ENCODE measurements at places on chromosomes 7 and 10.

DNA sequence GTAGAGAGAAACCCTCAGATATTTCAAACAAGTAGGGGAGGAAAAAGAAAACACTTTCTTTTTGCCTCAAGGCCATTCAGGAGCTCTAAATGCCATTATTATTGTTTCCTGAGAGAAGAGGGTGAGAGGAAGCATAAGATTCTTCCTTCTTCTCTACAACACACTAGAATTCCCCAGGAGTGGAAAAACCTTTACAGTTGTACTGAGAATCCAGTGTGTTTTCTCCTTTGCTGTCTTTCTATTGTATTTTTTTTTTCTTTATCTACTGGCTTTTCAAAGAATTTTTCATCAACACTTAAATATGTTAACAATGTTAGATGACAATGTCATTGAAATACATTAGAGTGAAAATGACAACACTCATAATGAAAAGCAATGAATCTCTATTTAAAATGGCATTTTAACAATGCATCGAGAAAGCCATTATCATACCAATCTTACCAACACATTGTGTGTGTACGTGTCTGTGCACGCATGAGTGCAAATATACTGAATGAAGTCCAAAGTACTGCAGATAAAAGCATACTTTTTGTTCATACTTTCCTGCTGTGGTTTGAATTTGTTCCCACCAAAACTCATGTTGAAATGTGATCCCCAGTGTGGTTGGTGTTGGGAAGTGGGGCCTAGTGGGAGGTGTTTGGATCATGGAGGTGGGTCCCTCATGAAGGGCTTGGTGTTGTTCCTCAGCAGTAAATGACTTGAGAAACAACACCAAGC is 24.2 kb upstream of the MACC1 start:
- no peak for DNase-seq

GRCh38 chr7:37701769-37702168 is 18.2 kb downstream of the GPR141 start:
- DNase-seq: no peak

GRCh38 chr7:101278461-101279292 is 33.8 kb upstream of the FIS1 start:
- no peak for DNase-seq

DNA sequence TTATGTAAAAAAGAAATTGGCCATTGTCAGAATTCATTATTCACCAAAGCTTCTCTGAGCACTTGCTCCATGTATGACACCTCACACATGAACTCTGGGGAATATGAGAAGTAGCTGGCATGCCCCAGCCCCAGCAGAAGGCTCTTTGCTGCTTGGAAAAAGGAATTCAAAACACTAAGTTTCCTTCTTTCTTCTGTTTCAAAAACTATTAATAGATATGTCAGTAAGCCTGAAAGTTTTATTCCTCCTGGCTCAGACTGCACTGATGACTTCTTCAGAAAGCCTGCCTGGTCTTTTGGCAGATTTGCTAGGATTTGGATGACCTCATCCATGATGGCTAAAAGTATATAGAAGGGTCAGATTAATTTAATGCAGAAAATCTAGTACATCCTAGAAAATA is 511.0 kb downstream of the GFRA1 start:
- DNase-seq: no peak

DNA sequence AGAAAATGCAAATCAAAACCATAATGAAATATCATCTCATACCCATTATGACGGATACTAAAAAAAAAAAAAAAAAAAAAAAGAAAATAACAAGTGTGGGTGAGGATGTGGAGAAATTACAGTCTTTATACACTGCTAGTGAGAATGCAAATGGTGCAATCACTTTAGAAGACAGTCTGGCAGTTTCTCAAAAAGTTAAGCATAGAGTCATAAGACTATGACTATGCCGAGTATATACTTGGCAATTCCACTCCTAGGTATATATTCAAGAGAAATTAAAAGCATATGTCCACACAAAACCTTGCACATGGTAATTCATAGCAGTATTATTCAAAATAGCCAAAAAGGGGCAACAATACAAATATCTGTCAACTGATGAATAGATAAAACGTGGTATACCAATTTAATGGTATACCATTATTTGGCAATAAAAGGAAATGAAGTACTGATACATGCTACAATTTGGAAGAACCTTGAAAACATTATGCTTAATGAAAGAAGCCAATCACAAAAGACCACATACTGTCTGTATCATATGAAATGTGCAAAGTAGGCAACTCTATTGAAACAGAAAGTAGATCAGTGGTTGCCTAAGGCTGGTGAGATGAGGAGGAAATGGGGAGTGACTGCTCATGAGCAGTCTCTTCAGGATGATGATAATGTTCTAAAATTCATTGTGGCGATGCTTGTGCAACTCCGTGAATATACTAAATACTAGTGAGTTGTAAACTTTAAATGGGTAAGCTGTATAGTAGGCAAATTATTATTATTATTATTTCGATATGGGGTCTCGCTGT is 90.1 kb upstream of the NANOS1 start:
- no peak for DNase-seq

DNA sequence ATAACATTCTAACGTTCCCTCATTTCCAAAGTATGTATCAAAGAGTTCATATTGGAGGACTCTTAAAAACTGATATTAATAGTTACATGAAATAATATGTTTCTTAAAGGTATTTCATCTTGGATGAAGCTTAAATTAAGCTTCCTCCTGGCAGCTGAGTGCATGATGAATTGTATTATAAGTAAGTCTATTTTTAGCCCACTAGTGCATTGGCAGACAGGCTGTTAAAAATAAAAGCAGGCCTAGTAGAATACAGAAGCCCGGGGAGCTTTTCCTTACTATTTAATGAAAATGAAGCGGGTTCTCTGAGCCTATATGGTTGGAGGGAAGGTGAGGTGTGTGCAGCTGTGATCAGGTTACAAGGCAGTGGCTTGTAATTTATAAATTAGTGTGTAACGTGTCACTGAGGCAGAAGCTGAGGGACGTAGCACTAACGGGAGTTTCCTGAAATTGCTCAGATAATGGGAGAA is 130.7 kb upstream of the KMT2E start:
- no peak for DNase-seq

DNA sequence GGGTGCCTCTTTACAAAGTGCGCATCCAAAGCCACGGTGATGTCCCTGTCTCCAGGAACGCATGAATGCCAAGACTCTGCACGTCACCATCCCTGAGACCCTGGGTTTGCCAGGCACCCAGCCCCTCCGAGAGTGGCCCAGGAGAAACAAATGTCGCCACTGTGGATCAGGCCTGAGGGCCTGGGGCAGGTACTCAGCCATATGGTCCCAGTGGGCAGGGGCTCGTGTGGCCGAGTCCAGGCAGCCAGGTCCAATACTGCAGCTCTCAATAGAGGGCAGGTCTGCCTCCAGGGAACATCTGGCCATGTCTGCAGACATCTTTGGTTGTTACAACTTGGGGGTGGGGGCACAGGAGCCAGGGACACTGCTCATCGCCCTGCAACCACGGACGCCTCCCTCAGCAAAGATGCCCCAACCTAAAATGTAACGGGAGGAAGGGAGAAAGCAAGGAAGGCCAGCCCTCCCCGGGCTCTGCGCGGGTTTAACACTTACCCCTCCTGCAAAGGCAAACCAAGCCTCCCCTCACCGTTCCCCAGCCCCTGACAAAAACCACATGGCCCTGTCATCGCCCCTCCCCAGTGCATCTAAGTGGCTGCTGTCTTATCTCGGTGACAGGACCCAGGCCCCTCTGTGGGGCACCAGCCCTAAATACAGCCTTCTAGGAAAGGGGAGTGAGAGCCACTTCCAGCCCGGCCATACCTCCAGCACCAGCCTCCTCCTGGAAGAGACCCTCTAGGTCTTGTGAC is 10.3 kb upstream of the PAPOLB start:
- DNase-seq: no peak

DNA sequence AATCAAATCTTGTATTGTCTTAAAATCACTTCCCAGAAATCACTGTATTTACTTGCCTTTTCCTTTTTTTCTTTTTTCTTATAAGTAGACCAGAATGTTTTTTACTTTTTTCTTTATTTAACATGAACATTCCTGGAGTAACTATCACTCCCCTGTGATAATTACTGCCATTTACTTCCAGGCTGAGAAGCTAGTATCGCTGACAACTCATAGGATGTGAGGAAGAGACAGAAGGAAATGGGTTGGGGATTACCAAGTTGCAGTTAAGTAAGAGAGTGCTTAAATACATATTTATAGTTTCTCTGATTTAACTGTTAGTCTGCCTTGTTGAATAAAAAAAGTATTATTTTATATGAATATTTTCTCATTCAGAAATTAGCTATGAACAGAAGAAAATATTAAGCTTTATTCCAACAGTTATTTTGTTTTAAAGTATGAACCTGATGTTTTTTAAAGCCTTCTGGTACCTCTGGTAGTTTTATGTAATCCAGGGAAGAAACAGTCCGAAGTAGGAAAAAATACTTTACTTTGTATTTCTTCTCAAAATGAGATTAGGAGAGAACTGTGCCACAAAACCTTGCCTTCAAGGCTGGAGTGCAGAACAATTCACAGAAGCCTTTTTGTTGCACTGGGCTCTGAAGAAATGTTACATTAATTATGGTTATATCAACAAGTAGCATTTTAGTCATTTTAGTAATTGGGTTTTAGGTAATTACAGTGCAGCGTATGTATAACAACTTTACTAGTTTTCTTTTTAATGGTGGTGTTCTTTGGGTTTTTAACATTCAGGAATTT is 72.8 kb downstream of the SHOC2 start:
- no peak for DNase-seq

DNA sequence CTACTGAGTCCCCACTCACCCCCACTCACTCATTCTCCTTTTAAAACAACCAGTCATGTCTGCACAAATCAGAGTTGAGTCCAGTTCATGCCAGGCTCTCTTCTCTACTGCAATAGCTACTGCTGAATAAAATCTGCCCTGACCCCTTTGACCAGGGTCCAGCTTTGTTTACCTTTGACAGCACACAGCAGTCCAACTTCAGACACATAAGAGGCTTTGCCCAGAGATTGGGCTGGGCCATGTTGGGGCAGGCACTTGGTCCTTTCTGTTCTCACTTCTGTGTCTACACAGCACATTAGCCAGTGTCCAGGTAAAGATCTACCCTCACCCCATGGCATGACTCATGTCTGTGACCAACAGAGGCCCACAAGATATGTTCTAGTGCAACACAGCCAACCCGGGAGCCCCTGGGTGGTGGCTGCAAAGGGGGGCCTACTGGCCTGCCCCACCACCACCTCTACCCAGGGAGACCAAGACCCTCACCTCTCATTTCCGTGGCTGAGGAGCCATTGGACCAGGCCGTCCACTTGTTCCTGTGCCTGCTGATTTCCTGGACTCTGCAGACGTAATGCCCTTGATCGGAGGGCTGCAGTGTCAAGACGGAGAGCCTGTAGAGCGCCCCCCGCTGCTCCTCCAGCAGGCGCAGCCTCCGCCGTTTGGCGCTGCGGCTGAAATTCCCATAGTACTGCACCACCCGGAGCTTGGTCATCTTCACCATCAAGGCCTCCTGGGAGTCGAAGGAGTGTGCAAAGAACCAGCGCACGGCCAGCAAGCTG is 8.0 kb downstream of the VSTM4 start:
- no peak for DNase-seq

- no peak for DNase-seq
These were observed 135.8 kb downstream of the CAMK1D start for GRCh38 chr10:12484941-12485805.

DNA sequence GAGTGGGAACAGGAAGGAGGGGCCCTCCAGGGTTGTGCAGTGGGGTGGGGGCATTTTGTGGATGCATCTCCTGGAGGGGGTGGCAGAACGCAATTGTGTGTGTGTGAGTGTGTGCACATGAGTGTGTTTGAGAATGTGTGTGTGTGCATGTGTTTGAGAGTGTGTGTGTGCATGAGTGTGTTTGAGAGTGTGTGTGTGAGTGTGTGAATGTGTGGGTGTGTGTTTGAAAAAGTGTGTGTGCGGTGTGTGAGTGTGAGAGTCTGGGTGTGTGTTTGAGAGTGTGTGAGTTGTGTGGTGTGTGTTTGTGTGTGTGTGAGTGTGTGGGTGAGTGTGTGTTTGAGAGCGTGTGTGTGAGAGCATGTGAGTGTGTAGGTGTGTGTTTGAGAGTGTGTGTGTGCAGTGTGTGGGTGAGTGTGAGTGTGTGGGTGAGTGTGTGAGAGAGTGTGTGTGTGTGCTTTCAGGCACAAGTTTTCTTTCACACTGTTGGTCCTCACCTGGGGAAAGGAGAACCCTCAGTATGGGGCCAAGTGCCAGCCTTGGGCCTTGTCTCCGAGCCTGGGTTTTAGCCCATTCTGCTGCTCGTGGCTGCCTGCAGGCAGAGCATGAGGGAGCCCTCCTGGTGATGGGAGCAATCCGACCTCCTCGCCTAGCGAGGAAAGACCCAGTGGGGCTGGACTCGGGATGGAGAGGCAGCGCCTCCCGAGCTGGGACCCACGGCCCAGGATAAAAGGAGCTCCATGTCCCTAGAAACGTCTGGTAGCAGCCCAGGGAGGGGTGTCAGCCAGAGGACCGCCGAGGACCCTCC is 35.6 kb downstream of the CDH23 start:
- no peak for DNase-seq

GRCh38 chr7:145082366-145083161 is 246.7 kb upstream of the TPK1 start:
- DNase-seq: no peak

DNA sequence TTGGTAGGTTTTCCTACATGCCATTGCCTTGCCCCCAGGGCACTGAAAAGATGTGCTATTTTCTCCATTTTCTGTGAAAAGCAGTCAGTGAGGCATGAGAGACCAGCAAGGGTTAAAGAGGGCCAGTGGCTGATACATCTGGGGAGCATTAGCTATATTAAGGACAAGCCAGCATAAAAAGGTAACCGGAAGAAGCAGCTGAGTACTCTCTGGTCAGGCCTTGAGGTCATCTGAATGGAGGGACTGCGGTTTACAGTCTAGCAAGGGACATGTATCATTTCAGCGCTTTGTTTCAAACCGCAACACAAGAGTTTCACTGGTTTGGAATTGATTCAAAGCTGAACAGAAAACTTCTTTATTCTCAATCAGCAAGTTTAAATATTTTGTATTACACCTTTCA is 120.4 kb downstream of the EPDR1 start:
- DNase-seq: no peak

GRCh38 chr10:90326498-90327267 is 531.2 kb downstream of the HTR7 start:
- DNase-seq: no peak

DNA sequence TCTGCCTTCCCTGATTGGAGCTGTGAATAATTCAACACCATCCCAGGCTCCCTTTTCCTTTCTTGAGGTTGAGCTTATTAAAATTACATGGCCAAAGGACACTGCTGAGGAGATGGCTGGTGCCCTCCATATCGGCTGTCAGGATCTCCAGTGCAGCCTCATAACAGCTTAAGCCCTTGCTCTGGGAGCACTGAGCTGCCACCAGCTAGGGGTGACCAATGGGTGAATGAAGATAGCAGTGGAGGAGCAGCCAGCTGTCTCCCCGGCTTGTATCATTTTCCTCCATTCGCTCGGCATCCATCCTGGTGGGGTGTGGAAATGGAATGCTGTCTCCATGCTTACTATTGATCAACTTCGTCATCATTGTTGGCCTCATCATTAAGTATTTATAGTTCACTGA is 154.6 kb downstream of the TMEM178B start:
- no peak for DNase-seq

GRCh38 chr7:116969371-116969902 is 16.1 kb downstream of the ST7 start:
- DNase-seq: no peak

Data from T-helper 22 cell (primary cell).